Stimulated activated CD8-positive, alpha-beta memory T cell treated with anti-CD3 and anti-CD28 coated beads, Interleukin-4, amount 100 ng/mL, for 4 hours (primary cell): ENCODE measurements at places on chromosomes 7 and 10.

GRCh38 chr10:88116481-88116880 is 253.1 kb downstream of the PTEN start:
- DNase-seq: no peak

DNA sequence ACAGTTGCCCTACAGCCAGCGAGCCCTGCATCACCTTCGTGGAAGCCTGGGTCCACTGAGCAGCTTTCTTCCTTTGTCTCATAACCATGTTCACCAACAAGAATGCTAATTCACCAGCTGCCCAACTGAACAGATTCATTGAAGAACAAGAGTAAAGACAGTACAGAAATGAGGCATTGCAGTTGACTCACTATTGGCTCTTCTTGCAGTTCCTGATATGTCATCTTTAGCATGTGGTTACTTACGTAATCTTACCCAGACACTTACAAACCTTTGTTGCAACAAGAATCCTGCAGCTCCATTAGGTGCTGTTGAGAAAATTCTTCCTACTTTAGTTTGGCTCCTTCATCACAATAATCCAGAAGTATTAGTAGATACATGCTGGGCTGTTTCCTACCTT is 174.0 kb upstream of the TPK1 start:
- no peak for DNase-seq

GRCh38 chr7:69822386-69822785 is 224.1 kb downstream of the AUTS2 start:
- no peak for DNase-seq

- DNase-seq: no peak
Measured at GRCh38 chr10:125101049-125101448, 59.3 kb downstream of the CTBP2 start.

DNA sequence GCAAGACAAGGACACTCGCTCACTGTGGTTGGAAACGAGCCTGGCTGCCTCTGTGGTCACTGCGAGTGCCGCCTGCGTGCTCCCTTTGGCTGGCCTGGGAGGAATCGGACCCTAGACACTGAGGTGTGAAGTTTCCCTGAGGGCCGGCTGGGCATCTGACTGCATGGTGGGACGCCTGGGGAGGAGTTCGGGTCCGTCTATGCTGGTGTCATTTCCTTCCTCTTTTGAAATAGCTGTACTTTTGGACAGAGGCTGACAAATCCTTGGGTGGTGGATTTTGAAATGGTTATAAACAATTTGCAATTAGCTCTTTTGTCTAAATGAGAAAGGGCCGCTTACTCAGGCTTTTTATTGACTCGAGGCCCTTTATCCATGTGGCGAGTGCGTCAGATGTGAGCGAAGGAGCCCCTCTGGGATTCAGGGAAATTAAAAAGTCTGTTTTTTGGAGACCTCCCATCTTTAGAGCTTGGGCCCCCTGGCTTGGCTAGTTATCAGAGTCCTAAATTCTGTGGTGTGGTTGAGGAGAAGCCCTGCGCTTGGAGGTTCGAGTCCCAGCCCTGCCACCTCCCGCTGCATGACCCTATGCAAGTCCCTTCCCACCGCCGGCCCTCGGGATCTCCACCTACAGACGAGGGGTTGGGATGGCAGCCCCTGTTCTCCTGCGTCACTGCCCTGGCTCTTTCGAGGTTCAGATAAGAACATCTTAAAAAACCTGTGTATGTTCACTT is 147.1 kb downstream of the RGS10 start:
- no peak for DNase-seq

DNA sequence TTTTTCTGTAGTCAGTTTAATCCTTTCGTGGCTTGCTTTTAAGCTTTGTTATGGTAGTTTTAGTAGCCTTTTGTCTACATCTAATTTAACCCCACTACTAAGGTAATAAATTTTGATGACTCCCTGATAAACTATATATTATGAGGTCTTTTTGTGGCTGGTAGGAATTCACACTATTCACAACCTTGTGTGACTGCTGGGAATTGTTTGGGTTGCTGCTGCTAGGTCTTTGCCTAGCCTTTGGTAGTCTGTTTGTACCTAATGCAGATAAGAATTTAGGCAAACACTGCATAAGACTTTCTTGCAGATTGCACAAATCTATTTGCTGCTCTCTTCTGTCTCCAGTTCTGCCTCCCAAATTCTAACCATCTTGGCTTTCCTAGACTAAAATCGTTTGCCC is 58.3 kb downstream of the SHOC2 start:
- no peak for DNase-seq

DNA sequence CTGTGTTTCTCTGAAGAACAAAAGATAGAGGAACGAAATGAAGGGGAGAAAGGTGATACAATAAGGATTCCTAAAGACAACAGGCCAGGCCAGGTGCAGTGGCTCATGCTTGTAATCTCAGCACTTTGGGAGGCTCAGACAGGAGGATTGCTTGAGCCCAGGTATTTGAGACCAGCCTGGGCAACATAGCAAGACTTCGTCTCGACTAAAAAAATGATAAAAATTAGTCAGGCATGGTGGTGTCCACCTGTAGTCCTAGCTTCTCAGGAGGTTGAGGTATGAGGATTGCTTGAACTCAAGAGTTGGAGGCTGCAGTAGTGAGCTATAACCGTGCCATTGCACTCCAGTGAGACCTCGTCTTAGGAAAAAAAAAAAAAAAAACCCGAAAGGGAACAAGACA is 41.4 kb upstream of the FAM3C start:
- no peak for DNase-seq

GRCh38 chr10:103745341-103746247 is 109.8 kb downstream of the SH3PXD2A start:
- peak; percentile 17 for DNase-seq

DNA sequence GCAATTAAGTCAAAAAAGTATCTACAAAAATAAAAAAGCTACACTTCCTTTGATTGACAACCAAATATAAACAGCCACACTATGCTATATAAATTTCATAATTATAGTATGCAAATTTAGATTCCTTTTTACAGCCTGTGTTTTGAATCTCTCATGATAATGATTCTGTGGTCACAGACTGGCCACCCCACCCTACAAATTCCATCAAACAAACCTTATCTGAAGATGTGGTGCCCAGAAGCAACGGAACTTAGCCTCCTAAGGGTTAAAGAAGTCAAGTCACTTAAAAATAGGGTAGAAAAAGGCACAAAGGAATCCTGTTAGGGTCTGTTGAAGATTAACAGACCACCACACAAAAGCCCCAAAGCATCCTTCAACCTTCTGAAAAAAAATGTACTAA is 351.8 kb downstream of the INHBA start:
- DNase-seq: no peak

- DNase-seq: no peak
Measured at GRCh38 chr7:46589286-46589685, 668.2 kb upstream of the IGFBP3 start.

DNA sequence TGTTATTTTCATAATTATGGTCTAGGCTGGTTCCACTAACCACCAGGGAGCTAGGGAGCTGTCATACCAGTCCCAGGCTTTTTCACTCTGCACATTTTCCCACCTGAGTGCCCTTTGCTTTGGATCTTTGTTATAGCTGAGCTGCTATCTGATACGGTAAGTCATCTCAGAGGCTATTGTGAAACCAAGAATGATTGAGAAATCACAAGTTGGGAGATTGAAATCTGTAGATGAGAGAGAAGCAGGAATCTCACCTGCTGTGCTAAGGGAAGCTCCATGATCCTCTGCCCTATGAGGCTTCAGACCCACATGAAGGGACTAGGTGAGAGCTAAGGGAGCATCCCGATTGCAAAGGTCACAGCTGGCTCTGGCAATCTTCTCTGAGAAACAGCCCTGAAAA is 307.8 kb downstream of the REEP3 start:
- DNase-seq: no peak

GRCh38 chr10:129622736-129623135 is 155.7 kb downstream of the MGMT start:
- DNase-seq: no peak

GRCh38 chr10:62818426-62819011 is 2.4 kb upstream of the EGR2 start:
- no peak for DNase-seq

DNA sequence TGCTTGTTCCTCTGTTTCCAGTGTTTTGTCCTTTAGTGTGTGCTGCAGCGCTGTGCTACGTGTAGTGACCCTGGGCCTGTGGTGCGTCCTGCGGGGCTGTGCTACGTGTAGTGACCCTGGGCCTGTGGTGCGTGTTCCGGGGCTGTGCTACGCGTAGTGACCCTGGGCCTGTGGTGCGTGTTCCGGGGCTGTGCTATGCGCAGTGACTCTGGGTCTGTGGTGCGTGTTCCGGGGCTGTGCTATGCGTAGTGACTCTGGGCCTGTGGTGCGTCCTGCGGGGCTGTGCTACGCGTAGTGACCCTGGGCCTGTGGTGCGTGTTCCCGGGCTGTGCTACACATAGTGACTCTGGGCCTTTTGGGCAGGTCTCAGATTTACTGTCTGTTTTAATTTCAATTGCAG is 60.1 kb downstream of the INPP5A start:
- no peak for DNase-seq

- DNase-seq: peak; percentile 37
Measured at GRCh38 chr10:84333864-84334451, 5.6 kb downstream of the CCSER2 start.

- DNase-seq: no peak
Measured at GRCh38 chr7:54738737-54739136, 20.3 kb downstream of the SEC61G start.

DNA sequence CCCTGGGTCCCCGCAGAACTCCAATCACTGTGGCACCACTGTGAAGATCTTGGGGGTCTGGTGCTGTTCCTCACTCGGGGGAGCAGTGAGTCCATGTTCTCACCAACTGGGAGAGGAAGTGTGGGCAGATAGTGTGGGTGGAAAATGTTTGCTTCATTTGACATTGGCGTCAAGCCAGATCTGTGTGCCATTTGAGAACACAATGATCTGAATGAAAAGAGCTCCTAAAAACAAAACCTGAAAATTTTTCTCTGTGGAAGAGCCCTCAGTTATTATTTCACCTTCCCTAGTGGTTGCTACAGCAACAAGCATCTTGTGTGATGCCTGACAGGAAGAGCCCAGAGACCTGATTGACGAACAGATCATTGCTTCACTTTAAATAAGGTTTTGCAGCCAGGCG is 125.6 kb downstream of the VIPR2 start:
- DNase-seq: no peak
